ENCODE measurements at places on chromosomes 11 and 22.

DNA sequence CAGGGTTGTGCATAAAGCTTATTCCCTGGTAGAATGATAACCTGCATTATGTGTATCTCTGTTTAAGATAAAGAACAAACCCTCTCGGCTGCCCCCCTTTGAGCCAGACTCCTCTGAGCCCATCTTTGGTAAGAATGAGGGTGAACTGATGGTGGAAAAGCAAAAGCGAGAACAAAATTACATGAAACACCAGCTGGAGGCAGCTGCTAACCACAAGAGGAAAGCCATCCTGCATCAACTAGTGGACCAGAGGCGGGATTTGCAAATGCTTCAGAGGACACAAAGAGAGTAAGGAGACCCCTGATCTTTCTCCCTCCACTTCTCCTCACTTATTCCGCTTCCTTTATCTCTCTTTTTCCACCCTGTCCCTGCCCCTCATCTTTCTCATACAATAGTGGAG, 40.3 kb downstream of the CCDC81 start:
- DNase-seq: no peak

GRCh38 chr11:58133309-58134076, 8.2 kb upstream of the OR9I1 start:
- DNase-seq: no peak

DNA sequence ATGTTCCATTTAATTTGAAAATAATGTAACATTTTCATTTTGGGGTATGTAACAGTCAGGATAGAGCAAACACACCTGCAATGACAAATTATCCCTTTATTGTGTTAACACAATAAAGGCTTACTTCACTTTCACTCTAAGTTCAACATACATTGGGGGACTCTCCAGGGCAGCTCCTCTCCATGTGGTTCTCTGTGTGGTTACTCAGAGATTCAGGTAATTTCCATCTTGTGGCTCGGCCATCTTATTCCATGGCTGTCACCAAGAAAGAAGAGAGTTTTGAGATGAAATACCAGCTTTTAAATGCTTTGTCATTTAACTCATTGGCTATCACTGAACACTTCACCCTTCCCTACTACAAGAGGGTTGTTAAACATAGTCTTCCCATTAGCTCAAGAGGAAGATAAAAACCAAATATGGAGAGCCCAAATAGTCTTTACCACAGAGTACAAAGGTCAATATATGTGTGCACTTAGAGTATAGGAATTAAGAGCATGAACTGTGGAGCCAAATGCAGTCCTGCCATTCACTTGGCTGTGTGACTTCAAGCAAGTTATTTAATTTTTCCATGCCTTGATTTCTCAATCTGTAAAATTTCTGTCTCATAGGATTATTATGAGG, 10.6 kb upstream of the TPH1 start:
- DNase-seq: no peak

GRCh38 chr11:9073466-9074225, 17.8 kb downstream of the SCUBE2 start:
- no peak for DNase-seq

- no peak for DNase-seq
Observed at GRCh38 chr11:29352273-29352795, 664.5 kb downstream of the KCNA4 start.

DNA sequence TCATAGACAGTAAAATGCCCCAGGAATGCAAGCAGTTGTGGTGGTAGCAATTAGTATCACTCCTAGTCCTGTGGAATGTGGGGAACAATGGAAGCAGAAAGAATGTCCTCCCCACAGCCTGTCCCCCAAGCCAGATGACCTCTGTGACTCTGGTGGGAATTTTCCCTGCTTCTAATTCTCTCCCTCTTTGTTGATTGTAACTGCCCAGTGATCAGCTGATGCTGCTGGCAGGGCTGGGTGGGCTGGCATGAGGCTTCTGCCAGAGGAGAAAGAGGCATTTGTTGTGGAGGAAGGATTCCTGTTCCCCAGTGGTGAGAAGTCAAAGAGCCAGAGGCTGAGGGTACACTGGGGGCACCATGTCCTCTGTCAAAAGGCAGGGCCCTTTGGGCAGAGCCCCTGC, 116.7 kb upstream of the NCAM1 start:
- no peak for DNase-seq
